Pons (tissue), 1 donor: ENCODE measurements at places on chromosomes 11 and 22.

DNA sequence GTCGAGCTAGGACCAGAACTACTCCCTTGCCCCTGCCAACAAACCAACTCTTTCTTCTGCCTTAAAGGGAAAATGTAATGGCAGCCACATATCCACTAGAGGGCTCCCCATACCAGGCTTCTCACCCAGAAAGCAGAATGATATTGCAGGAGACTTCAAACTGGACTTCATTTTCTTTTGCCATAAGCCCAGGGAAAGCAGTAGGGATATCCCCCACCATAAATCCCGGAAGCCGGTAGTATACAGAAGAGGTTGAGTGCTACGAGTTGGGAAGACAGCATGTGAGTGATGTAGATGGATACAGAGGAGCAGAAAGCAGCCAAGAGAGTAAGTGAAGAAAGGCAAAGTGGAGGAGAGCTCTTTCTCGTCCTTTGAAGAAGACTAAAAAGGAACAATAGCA, 12.1 kb downstream of the PLAAT5 start:
- peak; percentile 93 for DNase-seq

- DNase-seq = no peak
These were observed 12.6 kb downstream of the RHBDD3 start for GRCh38 chr22:29255064-29255621.

- DNase-seq = no peak
These were observed 12.7 kb upstream of the TNNT3 start for GRCh38 chr11:1906611-1907423.

- DNase-seq = no peak
These were observed 175.0 kb upstream of the TMEM45B start for GRCh38 chr11:129640671-129641070.

GRCh38 chr11:38019072-38019775, 1421.2 kb upstream of the RAG2 start:
- DNase-seq = no peak

GRCh38 chr11:120041625-120042024, 96.3 kb downstream of the TRIM29 start:
- DNase-seq = no peak

DNA sequence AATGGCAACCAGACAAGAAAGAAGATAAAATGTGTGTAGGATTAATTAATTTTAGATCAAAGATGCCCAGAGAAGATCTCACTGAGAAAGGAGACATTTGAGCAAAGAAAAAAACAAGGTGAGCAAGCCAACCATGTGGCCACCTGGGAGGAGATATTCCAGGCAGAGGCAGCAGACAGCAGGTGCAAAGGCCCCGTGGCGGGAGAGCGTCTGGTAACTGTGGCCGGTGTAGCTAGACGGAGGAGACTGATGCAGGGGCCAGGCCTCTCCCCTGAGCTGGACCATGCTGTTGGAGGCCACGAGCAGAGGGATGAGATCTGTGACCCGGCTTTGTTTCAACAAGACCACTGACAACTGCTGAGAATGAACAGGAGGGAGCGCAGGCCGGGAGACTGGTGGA, 23.6 kb downstream of the NECTIN1 start:
- no peak for DNase-seq

DNA sequence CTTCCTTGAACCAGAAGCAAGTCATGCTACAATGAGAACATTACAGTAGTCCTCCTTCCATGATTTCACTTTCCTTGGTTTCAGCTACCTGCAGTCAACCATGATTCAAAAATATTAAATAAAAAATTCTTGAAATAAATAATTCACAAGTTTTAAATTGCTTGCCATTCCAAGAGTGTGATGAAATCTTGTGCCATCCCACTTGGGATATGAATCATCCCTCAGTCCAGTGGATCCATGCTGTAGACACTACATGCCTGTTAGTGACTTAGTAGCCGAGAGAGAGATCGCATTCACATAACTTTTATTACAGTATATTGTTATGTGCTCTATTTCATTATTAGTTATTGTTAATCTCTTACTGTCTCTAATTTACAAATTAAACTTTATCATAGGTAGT, 6.0 kb downstream of the HOATZ start:
- no peak for DNase-seq

DNA sequence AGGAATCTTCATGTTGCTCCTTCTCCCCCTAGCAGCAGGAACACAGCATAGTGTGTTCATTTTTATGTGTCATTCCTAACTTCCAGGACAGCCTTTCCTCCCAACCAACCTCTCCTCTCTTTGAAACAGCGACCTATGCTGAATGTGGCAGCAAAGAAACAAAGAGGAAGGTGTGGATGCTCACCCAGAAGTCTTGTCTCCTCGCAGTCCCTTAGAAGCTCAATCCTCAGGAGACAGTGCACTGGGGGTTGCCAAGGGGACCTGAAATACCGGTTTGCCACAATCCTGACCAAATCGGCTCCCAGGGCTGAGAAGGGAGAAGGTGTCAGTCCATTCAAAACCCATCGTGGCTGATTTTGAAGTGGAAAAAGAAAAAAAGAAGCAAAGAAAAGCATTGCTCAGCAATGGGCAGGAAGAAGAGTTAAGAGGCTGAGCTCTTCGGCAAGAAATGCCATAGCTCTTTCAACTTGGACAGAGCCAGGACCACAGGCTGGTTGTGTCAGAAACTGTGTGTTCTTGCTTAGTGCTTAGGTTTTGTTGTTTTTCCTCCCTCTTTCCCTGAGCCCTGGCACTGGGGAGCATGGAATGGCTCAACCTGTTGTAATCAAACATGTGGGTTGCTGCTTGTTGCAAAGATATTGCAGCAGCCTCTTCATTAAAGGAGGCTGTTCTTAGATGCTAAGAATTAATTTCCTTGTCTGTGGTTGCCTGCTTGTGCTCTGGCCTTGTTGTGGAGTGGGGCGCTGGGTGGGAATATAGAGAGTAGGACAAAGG, 30.4 kb upstream of the TENM4 start:
- no peak for DNase-seq

DNA sequence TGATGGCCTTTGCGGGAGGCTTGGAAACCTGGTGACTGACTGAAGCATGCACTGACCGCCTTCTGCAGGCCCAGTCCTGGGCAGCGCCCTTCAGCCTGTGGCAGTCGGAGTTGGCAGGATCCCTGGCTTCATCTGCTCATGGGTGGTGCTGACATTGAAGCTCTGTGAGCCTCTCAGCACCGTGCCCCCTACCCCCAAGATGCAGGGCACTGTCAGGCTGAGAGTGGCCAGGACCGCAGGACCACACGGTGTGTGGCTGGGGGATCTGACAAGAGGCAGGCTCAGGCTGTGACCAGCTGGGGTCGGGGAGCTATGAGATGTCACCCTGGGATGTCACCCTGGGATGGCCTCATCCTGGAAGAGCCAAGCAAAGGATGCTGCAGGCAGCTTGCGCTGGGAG, 32.7 kb downstream of the TBC1D22A start:
- no peak for DNase-seq

DNA sequence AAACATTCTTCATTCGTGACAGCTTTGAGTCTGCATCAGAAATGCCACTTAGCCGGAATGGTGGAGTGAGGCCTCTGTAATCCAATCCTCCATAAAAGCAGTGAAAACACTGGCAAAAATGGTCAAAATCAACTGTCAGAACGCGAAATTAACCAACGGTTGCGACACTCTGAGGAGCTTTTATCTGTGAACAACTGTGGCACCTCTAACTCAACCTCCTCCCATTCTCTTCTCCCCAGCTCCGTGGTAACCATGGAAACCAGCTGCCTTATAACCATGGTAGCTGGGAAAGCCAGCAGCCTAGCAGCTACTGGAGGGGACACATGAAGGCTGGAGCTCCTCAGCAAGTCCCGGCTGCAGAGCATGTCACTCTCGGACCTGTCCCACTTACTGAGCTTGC, 20.3 kb downstream of the AP2A2 start:
- no peak for DNase-seq

DNA sequence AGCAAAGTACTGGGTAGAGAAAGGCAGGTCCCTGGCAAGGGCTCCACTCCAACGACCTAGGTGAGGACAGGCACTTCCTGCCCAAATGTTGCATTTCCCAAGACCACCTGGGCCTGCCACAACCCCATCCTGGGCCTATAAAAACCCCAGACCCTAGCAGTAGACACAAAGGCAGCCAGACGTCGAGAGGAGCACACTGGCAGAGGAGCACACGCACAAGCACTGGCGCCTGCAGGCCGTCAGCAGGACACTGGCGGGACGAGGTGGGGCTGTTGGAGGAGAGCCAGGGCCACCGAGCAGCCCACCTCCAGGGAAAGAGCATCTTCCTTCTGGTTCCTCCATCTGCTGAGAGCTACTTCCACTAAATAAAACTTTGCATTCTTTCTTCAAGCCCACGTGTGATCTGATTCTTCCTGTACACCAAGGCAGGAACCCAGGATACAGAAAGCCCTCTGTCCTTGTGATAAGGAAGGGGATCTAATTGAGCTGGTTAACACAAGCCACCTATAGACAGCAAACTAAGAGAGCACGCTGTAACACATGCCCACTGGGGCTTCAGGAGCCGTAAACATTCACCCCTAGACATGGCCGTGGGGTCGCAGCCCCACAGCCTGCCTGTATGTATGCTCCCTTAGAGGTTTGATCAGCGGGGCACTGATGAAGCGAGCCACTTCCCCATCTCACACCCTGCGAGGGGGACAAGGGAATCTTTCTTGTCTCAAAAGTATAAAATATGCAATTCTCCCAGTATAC, 89.7 kb upstream of the MTMR2 start:
- no peak for DNase-seq

GRCh38 chr11:76621466-76621865, 49.1 kb downstream of the LRRC32 start:
- DNase-seq = no peak

GRCh38 chr11:26263769-26264168, 68.2 kb upstream of the ANO3 start:
- no peak for DNase-seq

DNA sequence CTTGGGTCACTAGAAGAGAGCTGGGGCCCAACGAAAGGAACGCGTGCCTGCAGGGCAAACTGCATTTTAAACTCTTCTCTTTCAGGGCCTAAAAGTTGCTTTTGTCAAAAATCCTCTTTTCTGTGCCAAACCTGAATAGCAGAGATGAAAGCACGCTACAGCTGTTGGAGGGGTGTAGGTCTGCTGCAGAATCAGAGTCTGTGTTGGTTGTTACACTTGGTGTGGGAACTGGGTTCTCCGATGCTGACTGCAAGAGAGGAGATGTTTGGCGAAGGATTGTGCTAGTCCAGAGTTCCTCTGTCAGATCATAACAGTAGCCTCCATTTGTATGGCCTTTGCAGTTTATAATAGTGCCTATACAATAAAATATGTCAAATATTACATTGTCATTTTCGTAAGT, 41.8 kb downstream of the BARX2 start:
- no peak for DNase-seq

GRCh38 chr11:73055002-73055401, 87.1 kb downstream of the FCHSD2 start:
- DNase-seq = no peak

GRCh38 chr22:48556222-48556621, 1271.5 kb downstream of the BRD1 start:
- DNase-seq = no peak

- DNase-seq = no peak
These were observed 716.3 kb upstream of the ANO5 start for GRCh38 chr11:21476588-21476987.

DNA sequence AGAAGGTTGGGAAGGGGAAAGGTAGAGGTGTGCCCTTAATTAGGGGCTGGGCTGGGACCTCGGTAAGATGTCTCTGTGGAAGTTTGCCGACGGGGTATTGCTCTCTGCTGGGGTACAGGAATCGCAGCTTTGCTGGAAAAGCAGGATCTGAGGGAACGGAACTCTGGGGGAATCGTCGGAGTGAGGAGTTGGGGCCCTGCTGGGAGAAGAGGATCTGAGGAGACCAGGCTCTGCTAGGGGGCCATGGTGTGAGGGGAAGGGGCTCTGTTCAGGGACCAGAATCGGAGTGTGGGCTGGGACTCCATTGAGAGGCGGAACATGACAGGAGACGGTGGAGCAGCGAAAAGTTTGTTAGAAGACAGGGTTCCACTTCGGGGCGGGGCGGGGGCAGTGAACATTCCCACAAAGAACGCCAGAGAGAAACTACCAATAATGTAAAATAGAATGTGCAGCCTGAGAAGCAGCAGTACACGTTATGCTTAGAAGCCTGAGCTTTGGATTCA, 456 bp downstream of the AAMDC start:
- DNase-seq = peak; percentile 24

- DNase-seq = no peak
These were observed 217.4 kb downstream of the SBF2 start for GRCh38 chr11:10076458-10077141.

DNA sequence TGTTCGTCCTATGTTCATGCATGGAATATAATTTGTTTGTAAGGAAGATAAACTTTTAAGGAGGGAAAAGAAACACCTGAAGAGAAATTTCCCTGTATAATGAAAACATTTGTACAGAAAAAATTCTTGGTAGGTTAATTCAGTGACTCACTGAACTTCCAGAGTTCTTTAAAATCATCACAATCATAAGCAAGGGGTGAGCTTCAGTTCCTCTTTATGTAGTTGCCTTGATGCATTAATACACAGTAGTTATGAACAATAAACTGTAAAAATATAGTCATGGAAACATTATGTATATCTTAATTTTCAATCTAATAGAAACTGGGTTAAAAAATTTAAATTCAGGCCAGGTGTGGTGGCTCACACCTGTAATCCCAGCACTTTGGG, 1.1 kb upstream of the C11orf65 start:
- DNase-seq = no peak

DNA sequence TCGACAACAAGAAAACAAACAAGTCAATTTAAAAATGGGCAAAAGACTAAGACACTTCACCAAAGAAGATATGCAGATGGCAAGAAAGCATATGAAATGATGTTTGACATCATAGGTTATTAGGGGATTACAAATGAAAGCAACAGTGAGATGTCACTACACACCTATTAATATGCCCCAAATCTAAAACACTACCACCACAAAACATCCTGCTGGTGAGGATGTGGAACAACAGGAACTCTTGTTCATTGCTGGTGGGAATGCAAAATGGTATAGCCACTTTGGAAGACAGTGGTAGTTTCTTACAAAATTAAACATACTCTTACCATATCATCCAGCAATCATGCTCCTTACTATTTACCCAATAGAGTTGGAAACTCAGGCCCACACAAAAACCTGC, 29.0 kb downstream of the PRRG4 start:
- DNase-seq = no peak

DNA sequence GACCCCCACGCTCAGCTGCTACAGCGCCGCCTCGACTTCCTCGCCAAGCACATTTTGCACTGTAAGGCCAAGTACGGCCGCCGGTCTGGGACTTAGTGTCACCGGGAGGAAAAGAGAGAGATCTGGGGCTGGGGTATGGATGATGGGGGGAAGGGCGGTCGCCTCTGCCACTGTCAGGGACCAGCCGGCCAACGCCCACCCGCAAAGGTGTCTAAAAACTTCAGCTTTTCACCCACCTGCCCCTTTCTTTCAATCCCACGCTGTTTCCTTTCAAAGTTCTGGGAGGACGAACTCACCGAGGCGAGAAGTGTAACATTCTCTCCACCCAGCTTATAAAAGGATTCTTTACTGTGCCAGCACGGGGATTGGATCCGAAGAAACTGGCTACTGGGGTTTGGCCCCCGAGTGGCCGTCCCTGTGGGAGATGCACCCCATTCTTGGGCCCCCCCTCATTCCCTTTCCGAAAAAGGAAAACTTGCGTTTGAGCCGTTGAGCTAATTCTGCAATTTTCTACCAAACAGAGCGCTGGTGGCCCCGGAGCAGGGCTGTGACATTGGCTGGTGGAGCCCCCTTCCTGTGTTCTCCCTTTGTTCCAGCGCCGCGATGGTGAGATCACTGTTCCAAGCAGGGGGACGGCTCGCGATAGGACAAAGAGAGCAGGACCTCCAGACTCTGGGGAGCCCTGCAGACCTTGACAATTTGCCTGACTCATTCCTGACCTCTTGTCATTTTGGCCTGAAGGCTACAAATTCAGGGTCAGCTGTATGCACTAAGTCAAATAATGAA, 1.8 kb downstream of the FJX1 start:
- DNase-seq = peak; percentile 20
